CD4-positive, alpha-beta T cell treated with Interleukin-12 subunit alpha and Interleukin-12 subunit beta, for 1 hour (primary cell): ENCODE measurements at places on chromosomes 5 and 9.

GRCh38 chr5:30768056-30768690, 425.3 kb upstream of the CDH6 start:
- no peak for DNase-seq

DNA sequence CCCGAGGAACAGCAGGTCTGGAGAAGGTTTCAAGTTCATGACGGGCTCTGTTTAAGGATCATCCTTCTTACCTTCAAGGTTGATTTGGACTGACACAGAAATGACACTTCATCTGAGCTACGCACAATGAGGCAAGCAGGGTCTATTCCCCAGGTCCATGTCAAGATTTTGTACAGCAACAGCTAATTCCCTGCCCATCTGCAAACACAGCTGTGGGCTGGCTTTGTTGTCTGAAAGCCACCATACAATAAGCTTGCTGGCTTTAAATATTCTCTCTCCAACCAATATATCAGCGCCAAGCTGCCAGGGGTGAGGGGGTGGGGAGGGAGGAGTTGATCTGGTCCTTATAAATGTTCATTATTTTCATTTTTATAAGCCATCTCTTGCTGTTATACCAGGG, 92.0 kb downstream of the OTULIN start:
- DNase-seq = no peak

DNA sequence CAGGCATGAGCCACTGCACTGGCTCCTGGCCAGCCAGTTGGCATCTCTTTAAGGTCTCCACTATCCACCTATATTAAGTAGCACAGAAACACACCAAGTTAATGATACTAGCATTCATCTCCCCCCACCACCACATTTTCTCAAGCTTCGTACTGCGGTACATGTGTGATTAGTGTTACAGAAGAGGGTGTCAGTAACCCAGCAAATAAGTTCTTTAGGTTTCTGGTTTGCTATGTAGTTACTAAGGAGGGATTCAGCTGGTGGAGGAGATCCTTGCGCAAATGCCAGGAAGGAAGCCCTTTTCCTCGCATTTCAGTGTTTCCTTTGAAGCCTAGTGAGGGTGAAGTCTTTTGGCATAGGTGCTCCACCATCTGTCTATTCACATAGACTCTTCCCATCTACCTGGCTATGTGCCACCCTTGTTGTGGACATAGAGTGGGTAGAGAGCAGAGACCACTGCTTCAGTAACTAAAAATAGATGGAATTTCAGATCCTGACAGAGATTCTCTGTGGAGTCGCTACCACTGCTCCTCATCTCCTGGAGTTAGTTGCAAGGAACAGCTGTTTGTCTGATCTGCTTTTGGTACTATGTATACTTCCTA, 16.7 kb downstream of the UBE2D2 start:
- DNase-seq = no peak

GRCh38 chr9:70060883-70061507, 17.3 kb downstream of the MAMDC2 start:
- DNase-seq = no peak

- no peak for DNase-seq
These were observed 9.5 kb downstream of the CCDC187 start for GRCh38 chr9:136294437-136294836.

GRCh38 chr9:88530051-88530450, 4.9 kb upstream of the NXNL2 start:
- DNase-seq = no peak

- no peak for DNase-seq
These were observed 47.8 kb upstream of the PWWP2A start for GRCh38 chr5:160166973-160167623.
